ENCODE measurements at places on chromosomes 5 and 9.

GRCh38 chr5:17439956-17440355 is 58.1 kb upstream of the TAF11L2 start:
- DNase-seq: no peak

DNA sequence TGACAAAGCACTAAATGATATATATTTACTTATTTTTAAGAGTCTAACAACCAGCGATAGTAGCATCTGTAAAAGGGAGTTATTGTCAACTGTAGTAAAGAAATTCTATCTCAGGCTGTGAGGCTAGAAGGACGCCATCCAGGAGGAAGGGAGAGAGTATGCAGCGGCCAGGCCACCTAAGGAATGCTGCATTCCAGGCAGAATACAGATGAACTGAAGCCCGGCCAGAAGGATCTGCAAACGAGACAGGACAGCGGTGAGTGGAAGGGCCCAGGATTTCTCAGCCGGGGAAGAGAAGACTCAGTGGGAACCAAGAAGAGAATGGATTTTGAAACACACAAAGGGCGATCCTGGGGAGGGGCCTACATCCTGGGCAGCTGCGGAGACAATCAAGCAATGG is 7.4 kb downstream of the RETREG1 start:
- no peak for DNase-seq

- no peak for DNase-seq
Observed at GRCh38 chr9:122333169-122333808, 37.5 kb upstream of the PTGS1 start.

- DNase-seq: no peak
Observed at GRCh38 chr5:1262381-1262780, 32.5 kb downstream of the TERT start.

DNA sequence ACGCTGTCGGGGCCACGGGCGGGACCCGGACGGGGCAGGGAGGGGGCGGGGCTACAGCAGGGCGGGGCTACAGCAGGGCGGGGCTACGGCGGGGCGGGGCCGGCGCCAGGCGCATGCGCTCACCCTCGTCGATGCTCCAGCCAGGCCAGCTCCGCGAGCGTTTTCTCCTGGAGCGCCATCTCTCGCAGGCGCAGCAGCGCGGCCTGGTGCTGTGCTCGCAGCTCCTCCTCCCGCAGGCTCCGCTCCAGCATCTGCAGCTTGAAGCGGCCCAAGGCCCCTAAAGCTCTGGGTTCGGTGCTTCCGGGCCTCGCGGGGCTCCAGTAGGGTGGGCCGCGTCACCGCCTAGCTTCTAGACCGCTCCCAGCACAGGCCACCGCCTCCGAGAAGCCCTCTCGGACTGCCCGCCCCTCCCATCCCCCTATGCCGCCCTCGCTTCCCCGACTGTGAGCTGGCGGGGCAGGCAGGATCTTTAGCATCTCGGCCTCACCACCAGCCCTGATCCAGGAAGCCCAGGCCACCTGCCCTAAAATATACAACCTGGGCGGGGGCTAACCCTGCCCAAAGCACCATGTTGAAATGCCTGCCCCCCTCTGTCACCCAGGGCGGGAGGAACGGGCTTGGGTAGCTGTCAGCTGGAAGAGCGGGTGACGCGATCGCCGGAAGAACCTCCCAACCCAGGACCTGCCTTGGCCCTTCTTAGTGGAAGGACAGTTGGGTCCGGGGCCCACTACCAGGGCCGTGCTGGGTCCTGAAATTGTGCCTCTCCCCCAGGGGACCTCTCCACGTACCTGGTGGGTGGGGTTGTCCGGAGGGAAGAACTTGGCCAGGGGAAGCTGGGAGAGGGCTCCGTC is 21.9 kb upstream of the QSOX2 start:
- no peak for DNase-seq

DNA sequence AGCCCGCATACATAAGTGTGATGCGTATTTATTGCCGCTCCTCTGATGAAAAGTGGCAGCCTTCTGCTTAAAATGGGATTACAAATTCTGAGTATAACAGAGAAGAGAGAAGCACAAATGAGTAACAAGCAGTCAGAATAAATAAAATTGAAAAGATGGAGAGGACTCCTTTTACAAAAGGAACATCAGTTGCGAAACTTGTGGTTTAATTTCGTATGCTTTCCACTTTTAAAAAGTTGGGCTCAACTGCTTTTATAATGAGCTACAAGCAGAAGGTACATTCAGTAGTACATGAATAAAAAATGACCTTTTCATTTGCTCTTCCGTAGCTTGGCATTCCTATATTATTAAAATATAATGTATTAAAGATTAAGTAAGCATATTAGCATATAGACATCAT is 320.0 kb downstream of the FBXL17 start:
- no peak for DNase-seq

GRCh38 chr5:127551410-127552041 is 34.1 kb downstream of the PRRC1 start:
- no peak for DNase-seq

DNA sequence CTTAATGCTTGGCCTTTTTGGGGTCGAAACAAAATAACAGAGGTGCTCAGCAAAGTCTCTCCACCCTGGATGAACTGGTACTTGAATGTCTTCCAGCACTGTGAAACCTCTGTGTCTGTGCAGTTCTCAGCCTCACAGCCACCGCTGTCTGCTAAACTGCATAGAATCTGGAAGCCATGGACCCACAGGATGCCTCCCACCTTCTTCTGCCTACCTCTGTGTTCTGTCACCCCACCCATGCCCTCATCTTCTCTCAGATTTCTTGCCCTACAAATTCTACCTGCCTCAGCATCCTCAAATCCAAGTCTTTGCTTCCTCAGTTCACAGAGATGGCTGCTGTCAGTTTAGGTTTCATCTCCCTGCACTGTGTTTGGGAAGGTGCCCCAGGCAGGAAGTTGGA is 35.6 kb downstream of the EXOSC2 start:
- DNase-seq: no peak

GRCh38 chr5:123429993-123430392 is 6.8 kb upstream of the CEP120 start:
- DNase-seq: no peak

DNA sequence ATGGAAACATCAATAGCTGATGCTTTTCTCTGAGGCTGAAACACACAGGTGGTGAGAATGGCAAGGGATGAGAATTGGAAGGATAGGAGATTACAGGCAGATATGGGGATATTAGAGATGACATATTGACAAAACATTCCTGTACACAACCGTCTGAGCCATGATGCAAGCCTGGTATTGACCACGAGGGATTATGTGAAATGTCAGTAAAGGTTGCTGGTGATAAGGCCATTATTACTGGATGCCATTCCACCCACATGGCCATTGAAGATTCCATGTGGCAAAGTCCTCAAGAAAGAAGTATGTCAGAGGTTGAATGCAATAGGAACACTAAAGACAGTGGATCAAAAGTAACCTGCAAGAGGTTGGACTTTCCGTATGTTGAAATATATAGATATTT is 15.7 kb downstream of the GRAMD2B start:
- DNase-seq: no peak

GRCh38 chr5:35356725-35357124 is 126.4 kb upstream of the PRLR start:
- DNase-seq: no peak

GRCh38 chr9:33329979-33330378 is 39.7 kb downstream of the NFX1 start:
- DNase-seq: no peak

GRCh38 chr9:37977851-37978480 is 74.0 kb upstream of the SLC25A51 start:
- no peak for DNase-seq

DNA sequence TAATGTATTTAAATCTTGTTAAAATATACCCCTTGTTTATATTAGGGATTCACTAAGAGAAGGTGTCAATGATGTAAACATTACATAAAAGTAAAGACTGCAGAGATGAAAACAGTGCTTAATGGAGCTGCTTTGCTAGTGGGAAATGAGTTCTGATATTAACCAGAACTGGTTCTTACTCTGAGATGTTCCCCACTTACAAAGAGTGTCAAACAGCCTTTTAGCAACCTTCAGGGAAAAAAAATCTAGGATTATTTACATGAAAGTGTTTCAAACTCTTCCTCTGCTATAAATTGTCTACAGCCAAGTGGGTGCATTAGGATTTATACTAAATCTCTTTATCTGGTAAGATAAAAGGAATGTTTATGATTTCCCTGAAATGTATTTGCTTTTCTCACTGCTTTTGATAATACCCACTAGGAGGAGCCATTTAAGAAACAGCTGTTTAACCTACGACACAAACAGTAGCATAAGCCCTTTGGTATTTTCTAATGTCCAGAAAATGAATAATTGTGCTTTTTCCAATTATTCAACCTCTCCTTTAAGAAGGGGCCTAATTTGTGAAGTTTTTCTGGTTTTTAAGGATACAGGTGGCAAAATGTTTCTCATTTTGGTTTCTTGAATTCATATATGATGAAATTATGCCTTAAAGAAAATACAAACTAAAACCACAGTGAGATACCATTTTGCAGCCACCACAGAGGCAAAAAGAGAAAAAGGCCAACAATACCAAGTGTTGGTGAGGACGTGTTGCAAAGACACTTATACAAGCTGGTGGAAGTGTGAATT is 186.3 kb downstream of the TLE4 start:
- no peak for DNase-seq
